ENCODE measurements at places on chromosomes 11 and 22.

DNA sequence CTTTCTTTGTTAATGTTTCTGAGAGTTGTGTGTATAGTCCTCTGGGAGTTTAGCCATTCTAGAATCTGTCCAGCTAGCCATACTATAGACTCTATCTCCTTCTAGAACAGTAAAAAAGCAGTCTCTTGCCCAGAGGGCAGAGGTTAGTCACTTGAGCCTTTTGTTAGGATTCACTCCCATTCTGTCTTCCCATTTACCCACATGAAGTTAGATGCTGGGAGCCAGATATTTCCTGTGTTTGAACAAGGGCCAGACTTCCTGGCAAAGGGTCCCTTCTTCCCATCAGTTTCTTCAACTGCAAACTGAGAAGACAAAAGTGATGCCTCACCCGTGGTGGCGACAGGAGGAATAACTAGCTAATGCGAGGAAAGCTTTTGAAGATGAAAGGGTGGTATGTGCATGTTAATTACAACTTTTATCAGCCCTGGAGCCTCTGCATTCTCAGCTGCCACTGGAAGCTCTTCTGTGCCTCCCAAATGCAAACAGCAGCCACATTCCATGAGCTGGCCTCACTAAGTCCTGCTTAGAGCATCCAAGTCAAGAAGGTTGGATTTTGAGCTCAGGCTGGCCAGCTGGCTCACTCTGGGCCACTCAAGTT is 12.8 kb downstream of the CD44 start:
- DNase-seq: no peak

DNA sequence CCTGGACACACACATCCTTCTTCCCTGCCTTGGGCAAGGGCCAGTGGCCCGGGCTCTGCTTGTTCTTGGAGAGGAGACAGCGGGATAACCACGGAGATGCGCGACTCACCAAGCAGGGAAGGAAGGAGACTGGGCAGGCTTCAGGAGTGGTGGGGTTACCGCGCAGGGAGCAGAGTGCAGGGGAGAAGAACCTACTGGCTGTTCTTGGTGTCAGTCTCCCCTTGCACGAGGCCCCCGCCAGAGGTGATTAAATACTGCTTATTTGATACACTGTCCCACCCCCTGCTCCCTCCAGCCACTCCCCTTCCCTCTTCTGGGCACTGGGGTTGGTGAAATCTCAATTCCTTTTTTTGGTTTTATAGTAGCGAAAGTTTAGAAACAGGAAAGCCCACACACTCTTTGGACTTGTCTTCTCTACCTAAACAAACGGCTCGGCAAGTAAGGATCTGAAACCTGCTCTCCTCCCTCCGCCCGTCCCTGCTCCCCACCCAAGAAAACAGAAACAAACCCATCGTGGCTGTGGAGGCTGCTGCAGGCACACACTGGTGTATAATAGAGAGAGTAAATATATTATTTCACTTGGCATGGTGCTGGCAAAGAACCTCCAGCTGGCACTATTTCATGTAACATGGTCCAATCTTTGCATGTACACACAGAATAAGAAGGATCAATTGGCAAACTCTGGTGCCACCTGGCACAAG is 10.8 kb downstream of the LARGE2 start:
- DNase-seq: no peak

DNA sequence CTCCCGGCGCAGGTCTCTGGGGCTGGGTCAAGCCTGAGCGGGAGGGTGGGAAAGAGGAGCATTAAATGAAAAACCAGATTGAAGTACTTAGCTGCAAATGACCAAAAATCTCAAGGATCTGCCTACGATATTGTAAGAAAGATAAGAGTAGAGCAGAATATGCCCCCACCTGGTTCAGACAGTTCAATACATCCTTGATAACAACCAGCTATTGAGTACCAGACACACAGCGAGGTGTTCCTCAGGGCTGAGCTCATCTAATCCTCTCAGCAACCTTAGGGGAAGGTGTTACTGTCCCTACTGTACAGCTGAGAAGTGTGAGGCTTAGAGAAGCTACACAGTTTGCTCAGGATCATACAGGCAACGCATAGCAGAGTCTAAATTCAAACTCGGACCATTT is 27.4 kb upstream of the HMGXB4 start:
- no peak for DNase-seq

- DNase-seq: no peak
Observed at GRCh38 chr11:10118865-10119264, 175.2 kb downstream of the SBF2 start.

DNA sequence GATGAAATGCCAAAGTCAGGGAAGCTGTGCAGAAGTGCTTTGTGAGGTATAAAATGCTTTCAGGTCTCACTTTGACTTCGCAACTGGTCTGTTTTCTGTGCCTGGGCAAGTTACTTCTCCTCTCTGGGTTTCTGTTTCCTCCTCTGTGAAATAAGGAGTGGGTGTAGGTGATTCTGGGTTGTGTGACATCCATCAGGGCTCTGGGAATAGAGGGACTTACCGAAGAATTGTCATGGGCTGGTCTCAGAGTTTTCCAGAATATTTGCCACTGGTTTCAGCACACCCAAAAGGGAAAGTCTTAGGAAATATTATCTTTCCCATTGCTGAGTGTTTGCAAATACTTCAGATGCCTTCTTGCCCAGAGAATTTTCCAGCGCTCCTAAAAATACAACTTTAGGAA is 118.4 kb downstream of the KIAA1671 start:
- no peak for DNase-seq

DNA sequence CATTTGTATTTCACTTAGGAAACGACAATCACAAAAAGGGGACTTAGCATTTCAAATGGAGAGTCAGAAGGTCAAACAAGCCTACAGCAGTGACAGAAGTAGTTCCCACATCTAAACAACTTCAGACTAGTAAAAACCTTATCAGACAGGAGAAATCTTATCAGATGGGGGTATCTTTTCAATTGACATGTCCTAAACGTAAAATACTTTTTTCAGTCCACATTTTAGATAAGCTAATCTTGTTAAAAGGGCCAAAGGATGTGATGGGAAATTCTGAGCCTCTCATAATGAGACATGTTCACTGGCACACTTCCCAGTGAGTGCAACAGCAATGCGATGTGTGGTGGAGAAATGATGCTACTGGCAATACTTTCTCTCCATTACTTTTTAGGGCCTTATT is 2.4 kb downstream of the MAPK1 start:
- DNase-seq: no peak

DNA sequence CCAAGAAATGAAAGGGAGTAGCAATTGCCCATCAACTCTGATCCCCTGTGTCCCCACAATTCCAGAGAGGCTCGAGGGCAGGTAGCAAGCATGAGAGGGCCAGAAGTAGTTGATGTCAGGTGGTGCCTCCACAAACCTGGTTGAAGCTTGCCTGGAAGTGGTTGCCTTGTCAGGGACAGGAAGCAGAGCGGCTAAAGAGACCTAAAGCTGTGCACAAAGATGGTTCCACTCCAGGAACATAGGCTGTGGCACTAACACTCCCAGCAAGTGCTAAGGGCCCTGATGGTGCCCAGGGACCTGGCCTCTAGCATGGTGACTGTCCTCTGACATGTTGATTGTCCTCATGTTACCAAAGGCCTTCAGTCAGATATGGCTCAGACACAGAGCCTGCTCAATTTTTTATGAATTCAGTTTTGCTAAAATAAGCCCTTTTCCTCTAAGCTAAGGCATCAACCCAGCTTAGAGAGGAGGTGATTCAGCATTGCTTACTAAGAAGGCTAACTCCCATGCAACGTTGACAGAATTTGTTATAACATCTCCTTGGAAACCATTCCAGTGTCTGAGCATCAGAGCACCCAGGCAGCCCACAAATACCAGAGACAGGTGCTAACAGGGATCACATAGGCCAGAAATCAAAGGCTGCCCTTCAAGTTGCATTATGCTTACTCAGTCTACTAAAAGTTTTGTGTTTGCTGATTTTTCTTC is 196.3 kb upstream of the ARHGAP20 start:
- DNase-seq: no peak

DNA sequence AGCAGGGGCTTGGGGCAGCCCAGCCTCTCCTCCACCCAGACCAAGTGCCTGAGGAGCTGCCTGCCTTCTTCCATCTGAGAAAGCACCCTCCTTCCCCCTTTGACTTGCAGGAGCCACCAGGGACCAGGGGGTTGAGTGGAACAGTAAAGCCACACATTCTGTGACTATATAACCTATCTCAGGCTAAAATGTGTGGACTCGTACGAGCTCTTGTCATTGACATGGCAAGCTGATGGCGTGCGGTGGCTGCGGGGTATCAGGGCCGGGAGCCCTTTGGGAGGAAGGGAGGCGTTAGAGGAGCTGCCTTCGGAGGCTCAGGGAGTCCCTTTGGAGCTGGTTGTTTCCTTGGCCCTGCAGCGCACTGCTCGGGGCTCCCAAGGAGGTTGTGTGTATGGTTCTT is 84.5 kb downstream of the CEP164 start:
- DNase-seq: no peak

DNA sequence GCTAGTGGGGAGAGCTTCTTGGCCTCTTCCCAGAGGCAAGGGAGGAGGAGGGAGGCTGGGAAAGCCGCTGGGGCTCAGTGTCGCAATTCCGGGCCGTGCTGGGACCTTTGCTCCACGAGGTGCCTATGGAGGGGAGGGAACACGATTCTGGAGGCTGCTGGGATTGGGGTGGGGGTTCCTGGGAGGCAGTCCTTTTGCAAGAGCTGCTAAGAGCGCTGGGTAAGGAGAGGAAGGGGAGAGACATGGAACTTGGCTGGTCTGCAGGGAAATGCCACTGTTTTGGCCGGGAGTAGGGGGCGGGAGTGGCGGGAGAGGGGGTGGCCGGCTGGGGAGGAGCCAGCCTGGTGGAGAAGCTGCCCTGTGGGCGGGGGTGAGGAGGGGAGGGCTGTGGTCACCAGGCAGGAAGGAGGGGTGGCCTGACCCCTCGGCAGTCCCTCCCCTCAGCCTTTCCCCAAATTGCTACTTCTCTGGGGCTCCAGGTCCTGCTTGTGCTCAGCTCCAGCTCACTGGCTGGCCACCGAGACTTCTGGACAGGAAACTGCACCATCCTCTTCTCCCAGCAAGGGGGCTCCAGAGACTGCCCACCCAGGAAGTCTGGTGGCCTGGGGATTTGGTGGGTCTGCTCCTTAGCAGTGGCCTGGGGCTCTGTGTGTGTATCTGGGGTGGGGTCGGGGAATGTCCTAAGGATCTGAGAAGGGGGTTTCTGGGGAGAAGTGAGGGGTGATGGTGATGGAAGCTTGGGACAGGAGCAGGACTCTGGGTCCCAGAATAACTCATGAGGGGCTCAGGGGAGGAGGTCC is at the start of gene NR1H3:
Gene NR1H3 (plus strand): TSS at position 480 of the 800 bp plus-strand sequence. CDS start 1,221 bp downstream, outside the sequence.
- peak; percentile 23 for DNase-seq

DNA sequence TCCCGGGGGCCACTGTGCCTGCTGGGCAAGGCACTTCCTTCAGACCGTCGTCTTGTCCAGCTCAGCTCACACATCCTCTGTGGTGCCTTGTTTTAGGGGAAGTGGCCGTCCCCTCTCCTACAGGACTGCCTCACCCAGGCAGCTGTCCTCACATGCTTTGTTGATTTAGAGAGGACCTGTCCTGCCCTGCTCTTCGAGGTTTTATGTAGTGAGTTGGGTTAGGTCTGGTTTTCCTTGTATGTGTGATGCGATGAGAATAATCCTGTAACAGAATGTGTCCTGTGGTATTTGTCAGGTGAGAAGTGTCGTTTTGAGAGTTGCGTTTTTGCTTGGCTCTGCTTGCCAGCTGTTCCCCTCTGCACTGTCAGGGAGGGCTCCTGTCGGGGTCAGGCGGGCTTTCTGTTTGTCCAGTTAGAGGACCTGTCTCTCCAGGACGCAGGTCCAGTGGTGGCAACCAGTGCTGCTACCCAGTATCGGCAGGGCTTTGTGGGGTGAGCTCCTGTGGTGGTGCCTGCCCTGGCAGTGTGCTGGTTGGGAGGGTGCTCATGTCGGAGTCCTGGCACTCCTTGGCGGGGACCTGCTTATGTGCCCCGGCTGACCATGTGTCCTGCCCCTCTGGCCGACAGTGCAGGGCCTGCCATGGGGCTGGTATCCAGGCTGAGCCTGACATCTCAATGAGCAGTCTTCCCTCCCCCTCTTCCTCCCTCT is 41.3 kb downstream of the MUC6 start:
- no peak for DNase-seq

GRCh38 chr11:125223901-125224361 is 59.4 kb downstream of the PKNOX2 start:
- no peak for DNase-seq

GRCh38 chr11:12083380-12083779 is 27.0 kb upstream of the MICAL2 start:
- DNase-seq: no peak

GRCh38 chr22:37501610-37502341 is 15.6 kb upstream of the MFNG start:
- no peak for DNase-seq

GRCh38 chr11:1346669-1347390 is 37.4 kb upstream of the TOLLIP start:
- no peak for DNase-seq

DNA sequence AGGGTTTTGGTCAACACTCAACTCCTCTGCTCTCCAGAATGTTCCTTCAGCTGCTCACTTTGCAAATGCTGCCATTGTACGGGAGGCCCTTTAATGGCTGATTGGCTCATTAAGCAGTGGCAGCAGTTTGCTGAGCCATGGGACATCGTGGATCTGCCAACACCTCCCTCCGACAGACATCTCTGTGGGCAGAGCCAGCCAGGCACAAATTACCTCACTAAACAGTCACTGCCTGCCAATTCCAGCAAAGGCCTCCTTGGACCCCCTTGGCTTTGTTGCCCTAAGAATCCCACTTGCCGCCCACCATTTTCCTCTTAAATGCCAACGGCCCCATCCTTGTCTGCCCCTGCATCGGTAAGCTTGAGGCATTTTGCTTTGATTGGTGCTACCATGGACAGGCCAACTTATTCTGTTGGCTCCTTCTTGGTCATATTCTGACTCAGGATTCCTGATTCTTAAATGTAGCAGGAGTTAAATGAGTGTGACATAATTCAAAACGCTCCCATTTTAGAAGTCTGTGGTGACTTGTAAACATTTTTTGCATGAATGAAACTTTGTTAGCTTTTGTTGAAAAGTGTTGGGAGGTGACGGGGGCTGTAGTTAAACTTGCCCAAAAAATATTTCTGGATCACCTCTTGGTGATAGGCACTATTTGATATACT is 57.5 kb upstream of the LMO2 start:
- no peak for DNase-seq

DNA sequence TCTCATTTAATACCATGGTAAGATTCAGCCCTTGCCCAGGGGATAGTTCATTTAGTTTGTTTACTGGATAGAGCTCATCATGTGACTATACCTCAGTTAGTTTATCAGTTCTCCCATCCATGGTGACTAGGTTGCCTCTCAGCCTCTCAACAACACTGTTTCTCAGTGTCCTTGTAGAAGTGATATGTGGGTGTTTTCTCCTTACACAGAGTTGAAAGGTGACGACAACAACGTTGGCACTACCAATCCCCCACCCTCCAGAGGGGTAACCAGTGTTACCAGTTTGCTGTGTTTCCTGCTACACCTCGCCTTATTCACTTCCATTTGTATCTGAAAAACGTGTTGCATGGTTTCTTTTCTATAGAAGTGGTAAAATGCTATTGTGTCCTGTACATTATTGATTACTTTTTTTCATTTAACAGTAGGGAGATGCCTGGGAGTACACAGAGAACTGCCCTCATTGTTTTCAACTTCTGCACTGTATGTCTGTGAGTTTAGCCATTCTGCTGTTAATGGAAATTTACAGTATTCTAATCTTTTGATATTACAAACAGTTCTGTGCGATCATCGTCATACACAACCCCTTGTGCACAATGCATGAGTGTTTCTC is 11.6 kb downstream of the NEAT1 start:
- no peak for DNase-seq

Data from esophagus squamous epithelium (tissue), 5 donors.